Cardiac atrium fibroblast (primary cell): ENCODE measurements at places on chromosomes 3 and 15. TPM values are rescaled to one million over a fixed set of nuclear protein-coding genes. Genes with fewer than 3 reads are reported as not detected.

Gene CLCN2
- 3.1 and 4.5 TPM in 2 replicates for total RNA-seq

Gene IGSF10
- total RNA-seq = 2.1 and 3.4 TPM in 2 replicates

Gene LRRIQ4
- not detected in 2 replicates for total RNA-seq

Gene MESP2
- 0.65 TPM in 1 of 2 replicates, not detected in the other for total RNA-seq

Gene SRP14
- 185 and 239 TPM in 2 replicates for total RNA-seq

Gene CCR3
- not detected in 2 replicates for total RNA-seq

Gene GPR149
- total RNA-seq = not detected in 2 replicates

Gene PLA2G4F
- total RNA-seq = not detected in 2 replicates

Gene STRIT1
- total RNA-seq = not detected in 2 replicates

Gene DYNLT2B
- 4.7 TPM in 1 of 2 replicates, not detected in the other for total RNA-seq

Gene SLC9C1
- 0.16 TPM in 1 of 2 replicates, not detected in the other for total RNA-seq

Gene INSYN1
- 2.9 and 7.4 TPM in 2 replicates for total RNA-seq

Gene SPATA12
- total RNA-seq = not detected in 2 replicates

Gene SLC7A14
- total RNA-seq = 1.8 and 2.0 TPM in 2 replicates

Gene SEMA7A
- 1.6 and 3.2 TPM in 2 replicates for total RNA-seq

Gene DUOX2
- not detected in 2 replicates for total RNA-seq

Gene HIGD2B
- 0.36 TPM in 1 of 2 replicates, not detected in the other for total RNA-seq

Gene DLEC1
- total RNA-seq = under 0.01 and 0.49 TPM in 2 replicates

Gene IP6K2
- 46.0 and 54.9 TPM in 2 replicates for total RNA-seq

Gene ATP13A5
- total RNA-seq = not detected in 2 replicates

Gene SEMA3B
- total RNA-seq = 1.4 and 3.4 TPM in 2 replicates

Gene PROK2
- total RNA-seq = not detected in 2 replicates

Gene UROC1
- total RNA-seq = not detected in 2 replicates

Gene CD200R1
- total RNA-seq = not detected in 2 replicates

Gene GOLGA6D
- total RNA-seq = not detected in 2 replicates

Gene TIGIT
- total RNA-seq = 0.32 TPM in 1 of 2 replicates, not detected in the other

Gene P2RY13
- not detected in 2 replicates for total RNA-seq

Gene SLC28A2
- not detected in 2 replicates for total RNA-seq

Gene CD200
- total RNA-seq = 22.0 and 42.0 TPM in 2 replicates

Gene MOBP
- total RNA-seq = not detected in 2 replicates

Gene FANCD2OS
- total RNA-seq = not detected in 2 replicates

Gene GOLGA8T
- not detected in 2 replicates for total RNA-seq

Gene GOLGA6L7
- not detected in 2 replicates for total RNA-seq

Gene CNTN4
- total RNA-seq = not detected in 2 replicates
